Right atrium auricular region (tissue), 2 donors: ENCODE measurements at places on chromosomes 6 and 20. TPM values are rescaled to one million over a fixed set of nuclear protein-coding genes. Genes with fewer than 3 reads are reported as not detected.
A peak's percentile ranks its signal among the peaks of the same experiment; 100 is the strongest.

GRCh38 chr20:24829649-24830370 is 119.3 kb upstream of the CST7 start:
- no peaks in the 10 kb centered on the region for H3K27me3 ChIP-seq
- DNase-seq = no peak
- no peak overlapping the region for H3K27ac ChIP-seq

DNA sequence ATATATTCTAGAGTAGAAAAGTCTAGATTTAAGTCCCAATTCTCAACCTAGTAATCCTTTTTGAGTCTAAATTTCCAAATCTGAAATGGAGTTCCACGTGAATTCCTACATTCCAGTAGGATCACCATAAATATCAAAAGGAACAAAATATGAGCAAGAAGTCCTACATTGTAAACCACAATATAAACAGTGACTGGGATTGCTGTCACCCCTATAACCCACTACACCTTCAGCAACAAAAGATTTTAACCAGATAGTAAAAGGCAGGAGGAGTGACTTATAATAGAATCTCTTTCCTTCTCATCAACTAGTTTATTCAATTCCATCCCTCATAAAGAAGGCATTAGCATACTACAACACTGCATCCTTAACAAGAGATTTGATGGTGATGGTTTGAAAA is 210.6 kb downstream of the KIF16B start:
- H3K27me3 ChIP-seq = no peaks in the 10 kb centered on the region
- H3K4me3 ChIP-seq = no peak overlapping the region
- DNase-seq = no peak
- H3K4me1 ChIP-seq = no peaks in the 10 kb centered on the region
- no peak overlapping the region for H3K27ac ChIP-seq

DNA sequence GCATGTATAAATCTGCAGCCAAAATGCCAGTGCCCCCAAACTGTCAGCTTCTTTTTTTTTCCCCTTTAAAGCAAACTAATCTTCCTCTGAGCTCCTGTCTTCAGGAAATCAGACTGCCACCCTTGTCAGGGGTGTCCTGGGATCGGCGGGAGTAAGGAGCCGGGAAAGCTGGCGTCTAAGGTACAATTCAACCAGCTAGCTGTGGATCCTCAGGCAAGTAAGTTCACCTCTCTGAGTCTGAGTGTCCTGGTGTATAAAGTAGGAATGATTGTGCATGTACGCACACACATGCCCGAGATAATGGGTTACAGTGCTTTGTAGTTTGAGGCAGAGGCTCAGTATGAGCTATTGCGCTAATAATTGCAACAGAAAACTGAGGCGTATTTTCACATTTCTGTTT is 98.3 kb downstream of the ANKRD60 start:
- H3K27ac ChIP-seq = no peak overlapping the region
- H3K36me3 ChIP-seq = no peaks in the 10 kb centered on the region
- no peak overlapping the region for H3K4me3 ChIP-seq
- no peaks in the 10 kb centered on the region for H3K27me3 ChIP-seq
- H3K4me1 ChIP-seq = no peaks in the 10 kb centered on the region

GRCh38 chr6:157226761-157227160 is 96.6 kb downstream of the TMEM242 start:
- H3K36me3 ChIP-seq = no peaks in the 10 kb centered on the region
- no peaks in the 10 kb centered on the region for H3K4me1 ChIP-seq
- no peaks in the 10 kb centered on the region for H3K27me3 ChIP-seq
- no peak overlapping the region for H3K4me3 ChIP-seq
- peak overlapping the region; percentile 59 for H3K27ac ChIP-seq

GRCh38 chr20:58822149-58822548 is 28.6 kb downstream of the GNAS-AS1 start:
- DNase-seq = no peak
- H3K4me1 ChIP-seq = no peaks in the 10 kb centered on the region
- no peaks in the 10 kb centered on the region for H3K27me3 ChIP-seq
- no peak overlapping the region for H3K27ac ChIP-seq
- no peaks in the 10 kb centered on the region for H3K36me3 ChIP-seq
- no peak overlapping the region for H3K4me3 ChIP-seq

DNA sequence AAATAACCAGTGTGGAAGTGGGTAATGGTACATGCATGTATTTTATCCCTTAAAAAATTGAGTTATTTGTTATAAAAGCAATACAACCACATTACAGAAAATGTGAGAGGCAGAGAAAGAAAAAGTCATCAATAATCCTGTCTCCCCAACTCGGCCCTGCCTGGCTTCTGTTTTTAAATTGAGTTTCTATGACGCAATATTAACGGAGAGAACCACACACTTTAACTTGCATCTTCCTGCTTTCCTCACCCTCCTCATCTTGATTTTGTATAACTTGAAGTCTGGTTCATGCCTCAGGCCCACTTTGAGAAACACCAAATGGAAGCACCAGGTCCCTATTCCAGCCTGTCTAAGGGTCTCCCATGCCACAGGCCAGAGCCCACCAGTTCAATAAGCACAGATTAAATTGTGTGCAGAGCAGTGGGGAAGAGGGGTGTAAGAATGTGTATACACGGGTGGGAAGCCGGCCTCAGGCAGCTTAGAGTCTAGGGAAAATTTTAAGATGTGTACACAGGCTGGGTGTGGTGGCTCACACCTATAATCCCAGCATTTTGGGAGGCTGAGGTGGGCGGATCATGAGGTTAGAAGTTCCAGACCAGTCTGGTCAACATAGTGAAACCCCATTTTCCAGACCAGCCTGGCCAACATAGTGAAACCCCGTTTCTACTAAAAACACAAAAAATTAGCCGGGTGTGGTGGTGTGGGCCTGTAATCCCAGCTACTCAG is 15.9 kb downstream of the KCNK5 start:
- H3K4me3 ChIP-seq = no peak overlapping the region
- peaks cover 11% of the 10 kb centered on the region for H3K4me1 ChIP-seq
- no peaks in the 10 kb centered on the region for H3K36me3 ChIP-seq
- no peaks in the 10 kb centered on the region for H3K27me3 ChIP-seq
- DNase-seq = no peak
- H3K27ac ChIP-seq = no peak overlapping the region

- no peak for DNase-seq
- no peaks in the 10 kb centered on the region for H3K27me3 ChIP-seq
- H3K36me3 ChIP-seq = no peaks in the 10 kb centered on the region
- no peak overlapping the region for H3K27ac ChIP-seq
- H3K4me3 ChIP-seq = no peak overlapping the region
Measured at GRCh38 chr20:41014561-41015088, 14.0 kb upstream of the TOP1 start.

DNA sequence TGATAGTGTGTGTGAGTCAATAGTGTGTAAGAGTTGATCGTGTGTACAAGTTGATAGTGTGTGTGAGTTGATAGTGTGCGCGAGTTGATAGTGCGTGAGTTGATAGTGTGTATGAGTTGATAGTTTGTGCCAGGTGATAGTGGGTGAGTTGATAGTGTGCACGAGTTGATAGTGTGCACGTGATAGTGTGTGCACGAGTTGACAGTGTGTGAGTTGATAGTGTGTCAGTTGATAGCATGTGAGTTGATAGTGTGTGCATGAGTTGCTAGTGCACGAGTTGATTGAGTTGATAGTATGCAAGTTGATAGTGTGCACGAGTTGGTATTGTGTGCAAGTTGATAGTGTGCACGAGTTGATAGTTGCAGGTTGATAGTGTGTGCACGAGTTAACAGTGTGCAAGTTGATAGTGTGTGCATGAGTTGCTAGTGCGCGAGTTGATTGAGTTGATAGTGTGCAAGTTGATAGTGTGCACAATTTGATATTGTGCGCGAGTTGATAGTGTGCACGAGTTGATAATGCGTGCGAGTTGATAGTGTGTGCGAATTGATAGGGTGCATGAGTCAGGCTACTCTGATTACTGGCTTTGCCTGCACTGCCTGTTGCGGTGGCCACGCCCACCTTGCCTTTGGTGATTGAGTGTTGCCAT is 35.8 kb upstream of the IYD start:
- no peak overlapping the region for H3K27ac ChIP-seq
- DNase-seq = no peak
- H3K4me3 ChIP-seq = no peak overlapping the region
- H3K27me3 ChIP-seq = no peaks in the 10 kb centered on the region
- H3K4me1 ChIP-seq = no peaks in the 10 kb centered on the region
- no peaks in the 10 kb centered on the region for H3K36me3 ChIP-seq

- H3K36me3 ChIP-seq = peaks cover 5% of the 10 kb centered on the region
- no peaks in the 10 kb centered on the region for H3K27me3 ChIP-seq
- H3K4me3 ChIP-seq = no peak overlapping the region
Measured at GRCh38 chr6:125046107-125046925, 84.1 kb downstream of the RNF217 start.

- no peaks in the 10 kb centered on the region for H3K27me3 ChIP-seq
- no peak overlapping the region for H3K4me3 ChIP-seq
- no peak for DNase-seq
- H3K27ac ChIP-seq = no peak overlapping the region
- no peaks in the 10 kb centered on the region for H3K4me1 ChIP-seq
Measured at GRCh38 chr20:36018208-36018988, 50.0 kb downstream of the CNBD2 start.

GRCh38 chr6:136801581-136801980 is 9.3 kb upstream of the MAP3K5 start:
- no peaks in the 10 kb centered on the region for H3K4me1 ChIP-seq
- no peak overlapping the region for H3K27ac ChIP-seq
- DNase-seq = no peak
- H3K27me3 ChIP-seq = no peaks in the 10 kb centered on the region
- H3K36me3 ChIP-seq = no peaks in the 10 kb centered on the region

- H3K27me3 ChIP-seq = no peaks in the 10 kb centered on the region
- peaks cover 19% of the 10 kb centered on the region for H3K4me1 ChIP-seq
- no peak for DNase-seq
- H3K4me3 ChIP-seq = peak overlapping the region; percentile 8
- no peak overlapping the region for H3K27ac ChIP-seq
Measured at GRCh38 chr20:45097485-45098102, 3.3 kb downstream of the KCNS1 start.

- H3K27ac ChIP-seq = no peak overlapping the region
- H3K27me3 ChIP-seq = no peaks in the 10 kb centered on the region
- no peak overlapping the region for H3K4me3 ChIP-seq
- no peaks in the 10 kb centered on the region for H3K4me1 ChIP-seq
- no peak for DNase-seq
Measured at GRCh38 chr6:73719046-73719445, 23.0 kb downstream of the CD109 start.

DNA sequence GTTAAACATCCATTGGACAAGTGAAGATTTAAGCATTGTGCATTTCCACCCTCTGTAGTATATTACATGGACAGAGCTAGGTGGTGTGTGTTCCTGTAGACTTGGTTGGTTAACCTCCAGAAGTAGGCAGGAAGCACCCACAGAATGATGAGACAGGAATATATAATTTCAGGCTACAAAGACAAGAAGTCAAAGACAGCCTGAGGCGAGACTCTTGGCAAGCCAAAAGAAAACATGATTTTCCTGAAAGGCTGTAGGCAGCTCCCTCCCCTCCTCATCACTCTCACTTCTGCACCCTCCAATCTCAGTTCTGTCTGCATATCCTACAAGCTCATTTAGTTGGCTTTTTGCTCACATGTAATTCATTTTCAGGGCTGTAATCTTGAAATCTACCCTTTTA is 110.0 kb upstream of the SLC35B3 start:
- no peak overlapping the region for H3K4me3 ChIP-seq
- H3K4me1 ChIP-seq = no peaks in the 10 kb centered on the region
- DNase-seq = no peak
- no peaks in the 10 kb centered on the region for H3K36me3 ChIP-seq

GRCh38 chr20:11718474-11719094 is 199.1 kb upstream of the BTBD3 start:
- no peaks in the 10 kb centered on the region for H3K36me3 ChIP-seq
- no peak overlapping the region for H3K4me3 ChIP-seq
- no peaks in the 10 kb centered on the region for H3K4me1 ChIP-seq
- H3K27me3 ChIP-seq = no peaks in the 10 kb centered on the region

DNA sequence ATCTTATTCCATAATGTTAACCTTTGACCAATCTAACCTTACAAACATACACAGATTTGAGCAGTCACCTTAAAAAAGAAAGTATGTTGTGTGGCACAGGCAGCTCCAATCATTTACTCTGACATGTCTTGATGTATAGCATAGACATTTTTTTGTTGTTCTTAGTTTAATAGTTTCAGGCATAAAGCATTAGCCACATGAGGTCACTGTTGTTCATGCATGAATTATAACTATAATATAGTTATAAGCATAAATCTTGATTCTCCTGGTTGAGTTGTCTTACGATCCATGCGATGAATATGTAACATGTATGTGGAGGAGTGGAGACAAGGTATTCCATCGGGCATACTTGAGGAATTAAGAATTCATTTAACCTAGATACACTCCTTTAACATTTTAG is 26.1 kb upstream of the NKAIN2 start:
- DNase-seq = no peak
- no peak overlapping the region for H3K4me3 ChIP-seq
- H3K27me3 ChIP-seq = no peaks in the 10 kb centered on the region
- H3K36me3 ChIP-seq = no peaks in the 10 kb centered on the region
- no peaks in the 10 kb centered on the region for H3K4me1 ChIP-seq
- H3K27ac ChIP-seq = no peak overlapping the region

GRCh38 chr20:21714297-21715192 is 9.1 kb downstream of the PAX1 start:
- H3K36me3 ChIP-seq = no peaks in the 10 kb centered on the region
- peaks cover 8% of the 10 kb centered on the region for H3K27me3 ChIP-seq
- no peak overlapping the region for H3K4me3 ChIP-seq
- no peak overlapping the region for H3K27ac ChIP-seq
- no peak for DNase-seq
- H3K4me1 ChIP-seq = no peaks in the 10 kb centered on the region

GRCh38 chr6:28215425-28215824 is 9.7 kb upstream of the ZSCAN9 start:
- no peaks in the 10 kb centered on the region for H3K4me1 ChIP-seq
- no peak overlapping the region for H3K27ac ChIP-seq
- no peak overlapping the region for H3K4me3 ChIP-seq
- H3K36me3 ChIP-seq = no peaks in the 10 kb centered on the region

GRCh38 chr6:167311286-167311685 is 13.6 kb upstream of the TTLL2 start:
- H3K4me1 ChIP-seq = no peaks in the 10 kb centered on the region
- no peak for DNase-seq
- H3K36me3 ChIP-seq = no peaks in the 10 kb centered on the region
- no peaks in the 10 kb centered on the region for H3K27me3 ChIP-seq
- H3K27ac ChIP-seq = no peak overlapping the region

TIAM2 gene
- total RNA-seq = 9.3 TPM

CD93 gene
- total RNA-seq = 35.7 TPM

TGM2 gene
- total RNA-seq = 680 TPM

PHACTR2 gene
- total RNA-seq = 54.4 TPM
